ENCODE measurements at places on chromosomes 4 and X.

DNA sequence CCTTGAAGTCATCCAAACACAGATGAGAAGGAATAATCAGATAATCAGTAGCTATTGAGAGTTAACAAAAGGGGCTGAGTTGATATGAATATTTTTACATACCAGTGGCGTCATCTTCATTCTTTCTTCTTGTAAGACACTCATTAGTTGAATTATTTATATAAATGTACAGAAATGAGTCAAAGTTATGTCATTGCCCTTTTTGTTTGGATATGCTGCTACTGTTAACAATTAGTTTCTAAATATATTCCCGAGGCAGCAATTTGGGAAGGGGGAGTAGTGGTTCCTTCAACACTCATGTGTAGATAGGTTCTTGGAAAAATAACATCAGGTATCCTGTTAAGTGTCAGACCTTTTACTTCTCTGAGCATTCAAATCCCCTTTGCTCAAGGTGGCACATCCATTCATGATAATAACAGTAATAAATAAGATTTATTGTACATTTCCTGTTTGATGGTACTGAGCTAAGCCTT, 436.6 kb downstream of the SPRY1 start:
- no peak for DNase-seq

DNA sequence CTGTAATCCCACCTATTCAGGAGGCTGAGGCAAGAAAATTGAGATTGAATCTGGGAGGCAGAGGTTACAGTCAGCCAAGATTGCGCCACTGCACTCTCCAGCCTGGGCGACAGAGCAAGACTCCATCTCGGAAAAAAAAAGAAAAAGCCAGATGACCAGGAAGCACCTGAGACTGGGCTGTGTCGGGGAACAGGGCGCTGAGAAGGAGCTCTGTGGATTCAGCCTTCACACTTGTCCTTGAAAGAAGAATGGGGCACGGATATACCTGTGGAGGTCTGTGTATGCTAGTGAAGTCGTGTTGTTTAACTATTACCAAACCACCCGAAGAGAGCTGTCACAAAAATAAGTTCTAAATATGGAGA, 39.3 kb upstream of the TADA2B start:
- no peak for DNase-seq

GRCh38 chr4:106690487-106690886, 321.9 kb upstream of the GIMD1 start:
- DNase-seq = no peak

DNA sequence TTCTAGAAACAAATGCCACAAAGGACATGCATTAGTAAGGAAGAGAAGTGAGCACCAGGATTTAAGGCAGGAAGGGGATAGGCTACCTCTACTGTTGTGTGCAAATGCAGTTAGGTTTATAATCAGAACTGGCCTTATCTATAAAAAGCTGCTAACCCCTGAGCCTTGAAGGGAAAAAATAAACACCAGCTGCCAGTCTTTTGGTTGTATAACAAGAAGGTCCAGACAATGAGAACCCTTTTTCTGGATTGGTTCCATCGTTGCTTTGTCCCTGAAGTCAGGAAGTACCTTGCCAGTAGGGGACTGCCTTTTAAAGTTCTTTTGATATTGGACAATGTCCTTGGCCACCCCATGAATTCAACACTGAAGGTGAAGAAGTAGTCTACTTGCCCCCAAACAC, 126.7 kb upstream of the OTUD4 start:
- DNase-seq = no peak

DNA sequence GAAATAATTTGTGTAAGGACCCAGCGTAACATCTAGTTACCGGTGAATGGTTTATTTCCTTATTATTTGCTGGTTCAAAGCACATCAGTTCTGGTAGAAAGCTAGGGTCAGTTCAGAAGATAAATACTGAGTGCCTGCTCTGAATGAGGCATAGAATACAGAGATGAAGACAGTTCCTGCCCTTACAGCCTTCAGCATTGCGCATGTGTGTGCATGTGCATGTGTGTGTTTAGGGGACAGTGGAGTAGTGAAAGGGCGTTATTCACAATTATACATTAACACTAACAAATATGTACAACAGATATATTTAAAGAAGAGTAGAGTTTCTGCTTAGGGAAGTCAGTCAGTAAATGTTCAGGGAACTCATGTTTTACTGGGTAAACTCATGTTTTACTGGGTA, 29.1 kb downstream of the CEP135 start:
- DNase-seq = no peak

DNA sequence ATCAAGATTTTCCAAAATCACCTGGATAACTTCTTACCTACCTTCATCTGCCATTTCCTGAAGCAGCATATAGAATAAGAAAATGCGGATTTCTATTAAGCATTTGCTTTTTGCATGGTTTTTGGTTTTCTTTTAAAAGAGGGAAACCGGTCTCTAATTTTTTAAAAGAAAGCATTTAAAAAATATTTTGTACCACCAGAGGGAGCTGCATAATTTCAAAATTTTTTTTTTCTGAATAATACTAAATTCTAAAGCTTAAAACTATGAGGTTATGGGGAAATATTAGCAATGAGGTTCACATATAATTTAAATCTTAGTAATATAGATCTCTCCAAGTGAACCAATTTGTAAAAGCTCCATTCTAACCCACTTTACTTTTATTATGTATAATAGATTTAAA, 137.7 kb upstream of the TENT5D start:
- DNase-seq = no peak

- DNase-seq = no peak
These were observed 88.9 kb downstream of the RTL5 start for GRCh38 chrX:72042852-72043248.

GRCh38 chr4:100042235-100042634, 92.2 kb upstream of the H2AZ1 start:
- DNase-seq = no peak

DNA sequence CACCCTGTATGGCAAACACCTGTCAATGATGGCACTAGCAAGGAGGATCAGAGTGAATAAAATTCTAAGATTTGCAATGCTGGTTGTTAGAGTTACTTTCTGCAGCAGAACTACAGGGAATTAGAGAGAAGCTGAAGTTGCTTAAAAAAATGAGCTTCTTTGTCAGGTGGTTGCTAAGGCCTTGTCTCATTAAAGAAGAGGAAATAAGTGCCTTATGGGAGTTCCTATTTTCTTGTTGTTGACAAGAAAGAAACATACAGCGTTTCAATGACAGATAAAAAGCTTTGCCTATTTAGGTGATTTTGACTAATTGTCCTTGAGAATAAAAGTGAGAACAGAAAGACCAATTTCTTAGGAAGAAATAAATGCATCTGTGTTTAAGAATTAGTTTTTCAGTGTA, 106.0 kb upstream of the ARHGAP24 start:
- no peak for DNase-seq

- DNase-seq = no peak
These were observed 107.9 kb downstream of the MMRN1 start for GRCh38 chr4:90002441-90003062.

DNA sequence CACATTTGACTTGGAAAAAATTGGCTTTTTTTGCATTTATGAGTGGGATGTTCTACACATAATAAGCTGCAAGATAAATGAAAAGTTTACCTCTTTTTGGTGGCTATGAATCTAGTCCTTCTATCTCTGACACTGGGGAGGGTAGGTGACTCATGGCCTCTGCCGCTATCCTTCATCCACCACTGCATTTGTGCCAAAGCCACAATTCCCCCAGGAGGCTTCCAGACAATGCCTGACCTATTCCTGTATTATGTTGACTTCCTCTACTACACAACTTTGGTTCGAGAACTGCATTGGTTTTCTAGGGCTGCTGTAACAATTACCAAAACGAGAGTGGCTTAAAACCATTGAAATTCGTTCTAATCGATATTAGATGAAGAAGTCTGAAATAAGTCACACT, 245.6 kb downstream of the TRAM1L1 start:
- DNase-seq = no peak

GRCh38 chr4:33058998-33059397, 2338.8 kb downstream of the PCDH7 start:
- DNase-seq = no peak

DNA sequence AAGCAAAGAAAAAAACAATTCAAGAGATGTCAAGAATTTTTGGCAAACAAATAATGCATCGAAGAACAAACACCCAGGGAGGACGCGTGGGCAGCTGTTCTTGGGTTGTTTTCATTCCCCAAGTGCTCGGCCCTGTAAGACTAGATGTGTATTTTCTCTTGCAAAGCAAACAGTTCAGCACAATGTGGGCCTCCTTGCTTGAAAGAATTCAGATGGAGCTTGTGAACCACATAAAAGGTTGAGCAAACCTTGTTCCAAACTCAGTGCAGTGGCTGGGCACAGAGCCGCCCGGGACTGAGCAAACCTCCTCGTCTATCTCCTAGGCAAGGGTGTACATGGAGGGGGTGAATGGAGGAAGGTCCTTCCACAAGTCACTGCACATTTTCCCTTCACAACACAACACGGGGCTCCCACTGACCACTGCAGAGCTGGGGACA, 82.4 kb downstream of the HTRA3 start:
- DNase-seq = peak; percentile 36

DNA sequence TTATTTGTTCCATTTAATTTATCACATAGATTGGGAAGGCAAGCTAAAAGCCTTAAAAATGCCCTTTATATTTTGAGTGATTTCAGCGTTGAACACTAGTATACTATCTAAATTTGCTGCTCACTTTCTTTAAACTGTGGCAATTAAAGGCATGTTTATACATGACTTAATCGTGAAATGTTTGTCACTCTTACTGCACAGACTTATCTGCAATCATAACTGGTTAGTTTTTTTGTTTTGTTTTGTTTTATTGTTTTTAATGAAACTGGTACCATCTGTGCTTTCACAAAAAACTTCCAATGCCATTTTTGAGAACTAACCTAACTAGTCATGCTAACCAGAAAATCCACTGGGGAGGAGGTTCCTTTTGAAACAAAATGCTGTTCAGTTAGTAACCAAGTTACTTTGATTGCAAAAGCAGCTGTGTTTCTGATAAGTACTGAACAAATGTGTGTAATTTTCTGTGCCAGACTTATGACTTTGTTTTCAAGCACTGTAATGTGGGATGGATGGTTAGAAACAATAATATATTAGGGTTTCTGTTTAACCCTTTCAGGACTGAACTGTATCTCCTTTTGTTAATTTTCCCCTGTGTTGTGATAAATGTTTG, 56.1 kb downstream of the CCKAR start:
- DNase-seq = no peak

- no peak for DNase-seq
These were observed 1.2 kb downstream of the KLKB1 start for GRCh38 chr4:186228514-186228894.

DNA sequence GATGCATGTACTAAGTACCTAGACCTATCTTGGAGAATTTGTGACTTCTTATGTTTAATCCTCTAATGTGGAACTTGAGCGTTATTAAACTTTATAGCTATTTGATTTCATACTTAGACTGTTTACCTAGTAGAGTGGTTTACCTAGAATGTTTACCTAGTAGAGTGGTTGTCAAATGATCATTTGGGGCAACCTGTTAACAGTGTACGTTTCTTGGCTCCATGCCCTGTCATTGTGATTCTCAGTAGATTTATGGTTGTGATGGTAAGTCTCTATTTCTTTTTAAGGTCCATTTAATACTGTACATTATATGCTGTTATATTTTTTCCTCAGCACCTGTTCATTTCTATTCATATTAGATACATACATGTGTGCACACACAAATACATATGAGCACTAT, 233.0 kb upstream of the MAD2L1 start:
- DNase-seq = no peak

- DNase-seq = no peak
These were observed 84.3 kb upstream of the MAB21L2 start for GRCh38 chr4:150497612-150498011.

DNA sequence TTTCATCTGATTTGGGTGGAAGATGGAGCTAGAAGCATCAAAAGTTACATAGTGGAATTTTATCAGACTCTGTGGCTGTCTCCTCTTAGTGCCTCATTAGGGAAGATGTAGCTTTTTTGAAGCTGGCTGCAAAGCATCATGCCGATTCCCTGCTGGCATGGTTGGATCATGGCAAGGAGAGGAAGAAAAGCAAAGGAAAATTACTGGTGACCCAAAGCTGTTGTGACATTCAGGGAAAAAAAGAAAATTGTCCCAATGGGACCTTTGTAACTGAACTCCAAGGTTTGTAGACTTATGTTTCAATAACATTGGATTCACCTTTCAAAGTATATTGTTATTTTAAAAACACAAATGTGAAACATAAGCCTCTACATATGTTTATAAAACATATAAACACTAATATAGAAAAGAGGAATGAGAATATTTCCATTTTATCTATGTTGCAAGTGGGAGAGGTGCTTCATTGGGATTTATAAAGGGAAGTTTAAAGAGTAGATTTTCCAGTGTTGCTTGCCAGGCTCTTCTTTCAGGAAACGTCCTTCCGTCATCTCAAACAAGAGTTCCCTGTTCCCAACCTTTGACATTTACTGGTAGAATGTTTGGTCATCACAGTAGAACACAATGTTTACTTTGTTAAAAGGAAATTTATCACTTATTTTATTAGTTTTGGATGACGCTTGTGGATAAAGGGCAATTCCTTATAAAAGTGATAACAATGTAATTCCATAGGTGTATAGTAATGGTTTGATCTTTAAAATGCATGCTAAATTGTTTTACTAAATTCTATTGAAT, 190.1 kb upstream of the GPRIN3 start:
- peak; percentile 38 for DNase-seq

- DNase-seq = no peak
These were observed 85.2 kb downstream of the PTTG2 start for GRCh38 chr4:38045289-38045988.

- no peak for DNase-seq
These were observed 8.2 kb downstream of the RTL3 start for GRCh38 chrX:78650906-78651437.

DNA sequence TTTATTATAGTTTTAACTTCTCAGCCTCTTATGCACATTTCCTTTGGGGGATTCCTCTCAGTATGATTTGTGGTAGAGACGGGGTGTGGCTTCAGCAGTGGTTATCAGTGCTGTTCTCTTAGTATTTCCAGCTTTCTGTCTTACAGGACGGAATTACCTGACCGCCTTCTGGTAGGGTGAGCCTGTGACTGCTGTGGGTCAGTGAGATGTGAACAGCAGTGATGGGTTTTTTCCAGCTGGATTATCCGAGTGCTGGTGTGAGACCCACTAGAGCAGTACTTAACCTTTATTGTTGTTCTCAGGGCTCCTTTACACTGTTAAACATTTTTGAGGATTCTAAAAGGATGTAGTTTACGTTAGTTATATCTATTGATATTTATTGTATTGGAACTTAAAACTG, 135.2 kb downstream of the SLIT2 start:
- DNase-seq = no peak

- DNase-seq = no peak
These were observed 1.1 kb upstream of the CCNQ start for GRCh38 chrX:153600032-153600373.

DNA sequence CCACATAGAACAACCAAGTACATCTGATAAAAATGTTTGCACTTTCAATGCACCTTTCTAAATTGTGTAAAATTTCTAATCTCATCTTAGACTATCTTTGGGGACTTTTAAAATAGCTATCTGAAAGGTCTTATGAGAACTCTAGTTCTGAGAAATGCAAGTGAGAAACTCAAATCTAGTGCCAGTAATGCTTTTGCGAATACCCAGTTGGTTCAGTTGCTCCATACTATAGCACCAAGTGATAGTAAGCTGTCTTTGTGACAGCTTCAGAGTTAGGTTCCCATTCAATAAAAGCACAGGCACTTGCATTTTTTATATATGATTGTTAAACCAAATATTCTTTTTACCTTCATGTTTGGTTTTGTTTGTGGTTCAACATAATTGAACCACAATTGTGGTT, 4.5 kb upstream of the ITM2A start:
- DNase-seq = no peak
